ENCODE measurements at places on chromosomes 13 and 19.

DNA sequence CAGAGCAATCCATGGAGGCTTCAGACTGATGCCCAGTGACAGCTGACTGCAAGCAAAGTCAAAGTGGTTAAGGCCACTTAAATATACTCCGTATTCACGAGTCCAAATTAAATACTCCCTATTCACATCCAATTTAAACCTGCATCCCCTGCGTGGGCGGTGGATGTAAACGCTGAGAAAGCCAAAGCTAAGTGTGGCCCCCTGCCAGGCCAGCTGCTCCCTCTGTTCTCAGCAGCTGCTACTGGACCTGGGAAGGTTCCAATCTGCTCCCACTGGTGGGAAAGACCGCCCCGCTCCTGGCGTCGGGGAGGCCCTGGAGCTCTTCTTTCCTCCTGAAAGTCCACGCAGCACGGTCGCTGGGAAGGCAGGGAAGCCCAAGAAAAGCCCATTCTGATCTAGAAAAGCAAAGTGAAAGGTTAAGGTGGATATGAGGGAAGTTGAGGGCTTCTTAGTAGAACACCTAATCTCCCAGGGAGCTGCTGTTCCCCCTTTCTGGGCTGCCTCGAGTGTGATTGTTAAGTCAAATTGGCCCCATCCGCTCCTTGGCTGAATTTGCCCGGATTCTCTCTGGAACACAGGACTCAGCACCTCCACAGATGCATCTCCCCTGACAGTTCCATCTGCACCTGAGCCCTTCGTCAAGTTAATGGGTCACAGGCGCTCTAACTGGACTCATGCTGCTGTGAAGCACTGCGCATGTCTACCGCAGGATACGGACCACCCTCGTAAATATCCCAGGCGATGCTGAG lies 205.5 kb downstream of the USP12 start:
- DNase-seq = no peak

DNA sequence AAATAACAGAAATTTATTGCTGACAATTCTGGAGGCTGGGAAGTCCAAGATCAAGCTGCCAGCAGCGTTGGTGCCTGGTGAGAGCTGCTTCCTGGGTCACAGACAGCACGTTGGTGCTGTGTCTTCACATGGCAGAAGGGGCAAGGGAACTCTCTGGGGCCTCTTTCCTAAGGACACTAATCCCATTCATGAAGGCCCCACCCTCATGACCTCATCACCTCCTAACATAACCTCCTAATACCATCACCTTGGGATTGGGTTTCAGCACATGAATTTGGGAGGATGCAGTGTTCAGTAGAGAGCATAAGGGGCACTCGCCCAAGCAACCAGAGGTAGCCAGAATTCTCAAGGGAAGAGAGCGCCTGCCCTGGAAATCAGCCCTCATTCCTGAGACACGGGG lies 15.7 kb downstream of the TMEM150B start:
- DNase-seq = no peak

GRCh38 chr19:4456843-4457653 lies 546 bp downstream of the UBXN6 start:
- no peak for DNase-seq

- DNase-seq = no peak
These were observed 114.5 kb downstream of the IRS2 start for GRCh38 chr13:109671919-109672318.

DNA sequence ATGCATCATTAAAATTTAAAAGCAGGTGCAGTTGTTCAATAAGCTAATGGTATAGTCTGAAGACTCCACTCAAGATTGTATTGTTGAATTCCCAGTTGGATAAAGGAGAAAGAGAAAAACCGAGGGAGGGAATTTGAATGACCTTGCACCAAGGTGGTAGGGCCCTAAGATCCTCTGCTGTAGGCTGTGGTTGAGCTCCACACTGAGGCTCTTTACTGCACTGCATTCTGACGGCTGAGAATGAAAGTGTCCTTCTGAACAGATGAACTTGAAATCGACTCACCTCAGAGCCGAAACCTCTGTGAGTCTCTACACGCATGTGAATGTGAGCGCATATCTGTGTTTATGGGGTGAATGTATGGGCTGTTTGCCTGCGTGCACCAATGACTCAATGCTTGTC lies 388.9 kb upstream of the DACH1 start:
- DNase-seq = no peak

- DNase-seq = no peak
These were observed 22.7 kb downstream of the VRK3 start for GRCh38 chr19:50002386-50002960.

- DNase-seq = no peak
These were observed 844 bp upstream of the ASPDH start for GRCh38 chr19:50514346-50515167.

GRCh38 chr13:105587786-105588185 lies 947.7 kb downstream of the EFNB2 start:
- no peak for DNase-seq

DNA sequence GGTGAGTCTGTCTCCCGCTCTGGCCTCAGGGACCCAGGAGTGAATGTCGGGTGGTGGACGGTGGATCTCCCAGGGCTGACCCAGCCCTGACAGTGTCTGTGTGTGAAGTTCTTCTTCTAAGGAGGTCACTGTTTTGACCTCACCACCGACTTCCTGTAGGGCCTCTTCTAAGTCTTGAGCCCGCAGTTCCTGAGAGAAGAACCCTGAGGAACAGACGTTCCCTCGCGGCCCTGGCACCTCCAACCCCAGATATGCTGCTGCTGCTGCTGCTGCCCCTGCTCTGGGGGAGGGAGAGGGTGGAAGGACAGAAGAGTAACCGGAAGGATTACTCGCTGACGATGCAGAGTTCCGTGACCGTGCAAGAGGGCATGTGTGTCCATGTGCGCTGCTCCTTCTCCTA lies at the start of gene SIGLEC7:
TSS of gene SIGLEC7 (plus strand) at position 183 of the 400 bp plus-strand sequence. CDS start at position 252, 69 bp downstream.
- no peak for DNase-seq

- no peak for DNase-seq
These were observed at the start of gene FUT1 for GRCh38 chr19:48752496-48753365. TSS of gene FUT1 (minus strand) at chr19:48752641. CDS start at chr19:48751281, 1,360 bp downstream.

DNA sequence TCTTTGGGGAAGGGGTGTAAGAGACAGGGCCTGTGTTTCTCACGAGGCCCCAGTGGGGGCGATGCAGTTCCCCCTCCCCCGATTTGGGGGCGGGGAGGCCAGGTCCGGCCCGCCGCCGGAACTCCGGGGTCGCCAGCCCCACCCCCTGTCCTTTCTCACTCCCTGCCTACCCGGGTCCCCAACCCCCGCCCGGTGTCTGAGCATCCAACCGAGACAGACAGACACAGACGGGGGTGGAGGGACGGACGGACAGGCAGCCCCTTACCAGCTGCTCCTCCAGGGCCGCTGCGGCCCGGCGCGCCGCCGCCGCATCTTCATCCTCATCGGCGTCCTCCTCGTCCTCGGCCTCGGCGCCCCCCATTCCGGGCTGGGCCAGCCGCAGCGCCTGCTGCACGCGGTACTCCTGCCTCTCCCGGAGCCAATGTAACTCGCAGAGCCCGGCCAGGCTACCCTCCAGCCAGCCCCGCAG lies 397 bp downstream of the DACT3 start:
- DNase-seq = no peak

- DNase-seq = no peak
These were observed 436 bp upstream of the BBC3 start for GRCh38 chr19:47231215-47232054.

- no peak for DNase-seq
These were observed 4.2 kb upstream of the ZNF486 start for GRCh38 chr19:20162821-20163220.

- no peak for DNase-seq
These were observed 228.5 kb downstream of the RFC3 start for GRCh38 chr13:34046457-34046856.

DNA sequence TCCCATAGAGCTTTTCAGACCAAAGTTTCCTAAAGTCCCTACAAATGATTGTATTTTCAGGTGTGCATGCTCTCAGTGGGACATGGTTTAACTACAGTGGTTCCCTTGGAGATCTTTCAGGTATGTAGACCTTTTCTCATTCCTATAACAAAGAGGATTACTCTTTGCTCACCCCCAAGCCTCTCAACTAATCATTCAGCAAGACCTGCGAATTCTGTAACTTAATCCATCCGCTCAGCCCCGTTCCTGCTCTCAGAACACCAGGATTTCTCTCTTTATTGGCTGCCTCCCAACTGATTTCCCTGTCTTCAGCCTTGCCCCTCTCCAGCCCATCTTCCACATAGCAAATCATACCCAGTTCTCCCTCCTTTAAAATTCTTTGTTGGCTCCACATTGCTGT lies 253.6 kb downstream of the MTUS2 start:
- DNase-seq = no peak

GRCh38 chr19:22620912-22621311 lies 13.2 kb upstream of the ZNF492 start:
- no peak for DNase-seq

DNA sequence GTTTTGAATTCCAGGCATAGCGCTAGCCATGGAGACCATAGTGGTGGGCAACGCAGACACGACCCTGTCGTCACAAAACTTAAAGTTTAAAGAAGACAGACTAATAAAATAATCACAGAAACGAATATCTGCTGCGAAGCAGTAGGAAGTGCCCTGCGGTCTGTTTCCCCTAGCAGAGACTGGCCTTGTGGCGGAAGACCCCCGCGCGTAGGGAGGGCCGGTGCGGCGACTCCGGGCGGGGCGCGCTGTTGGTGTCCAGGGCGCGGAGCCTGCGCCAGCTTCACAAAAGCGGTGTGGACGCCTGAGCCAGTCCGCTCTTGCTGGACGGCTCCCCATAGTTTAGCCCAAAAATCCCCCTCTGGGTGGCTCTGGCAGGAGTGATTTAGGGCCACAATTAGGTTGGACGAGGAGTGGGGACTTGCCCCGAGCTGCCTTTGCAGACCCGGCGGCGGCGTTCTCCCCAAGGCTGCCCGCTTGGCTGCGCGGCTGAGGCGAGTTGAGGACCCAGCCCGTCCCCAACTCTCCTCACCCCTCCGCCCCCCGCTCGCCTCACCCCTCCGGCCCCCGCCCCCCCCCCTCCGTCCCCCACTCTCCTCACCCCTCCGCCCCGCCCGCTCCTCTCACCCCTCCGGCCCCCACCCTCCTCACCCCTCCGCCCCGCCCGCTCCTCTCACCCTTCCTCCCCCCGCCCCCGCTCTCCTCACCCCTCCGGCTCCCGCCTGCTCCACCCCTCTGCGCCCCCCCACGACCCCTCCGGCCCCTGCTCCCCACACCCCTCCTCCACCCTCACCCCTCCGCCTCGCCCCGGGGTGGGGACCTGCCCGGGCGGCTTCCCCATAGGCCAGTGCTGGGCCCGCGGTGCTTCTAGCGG lies 14.2 kb upstream of the LATS2 start:
- DNase-seq = no peak

GRCh38 chr19:6716610-6716970 lies 3.9 kb downstream of the C3 start:
- DNase-seq = no peak

GRCh38 chr19:45154064-45154827 lies 6.5 kb downstream of the NKPD1 start:
- DNase-seq = no peak

- no peak for DNase-seq
These were observed 85.8 kb downstream of the EPSTI1 start for GRCh38 chr13:42906257-42906656.

DNA sequence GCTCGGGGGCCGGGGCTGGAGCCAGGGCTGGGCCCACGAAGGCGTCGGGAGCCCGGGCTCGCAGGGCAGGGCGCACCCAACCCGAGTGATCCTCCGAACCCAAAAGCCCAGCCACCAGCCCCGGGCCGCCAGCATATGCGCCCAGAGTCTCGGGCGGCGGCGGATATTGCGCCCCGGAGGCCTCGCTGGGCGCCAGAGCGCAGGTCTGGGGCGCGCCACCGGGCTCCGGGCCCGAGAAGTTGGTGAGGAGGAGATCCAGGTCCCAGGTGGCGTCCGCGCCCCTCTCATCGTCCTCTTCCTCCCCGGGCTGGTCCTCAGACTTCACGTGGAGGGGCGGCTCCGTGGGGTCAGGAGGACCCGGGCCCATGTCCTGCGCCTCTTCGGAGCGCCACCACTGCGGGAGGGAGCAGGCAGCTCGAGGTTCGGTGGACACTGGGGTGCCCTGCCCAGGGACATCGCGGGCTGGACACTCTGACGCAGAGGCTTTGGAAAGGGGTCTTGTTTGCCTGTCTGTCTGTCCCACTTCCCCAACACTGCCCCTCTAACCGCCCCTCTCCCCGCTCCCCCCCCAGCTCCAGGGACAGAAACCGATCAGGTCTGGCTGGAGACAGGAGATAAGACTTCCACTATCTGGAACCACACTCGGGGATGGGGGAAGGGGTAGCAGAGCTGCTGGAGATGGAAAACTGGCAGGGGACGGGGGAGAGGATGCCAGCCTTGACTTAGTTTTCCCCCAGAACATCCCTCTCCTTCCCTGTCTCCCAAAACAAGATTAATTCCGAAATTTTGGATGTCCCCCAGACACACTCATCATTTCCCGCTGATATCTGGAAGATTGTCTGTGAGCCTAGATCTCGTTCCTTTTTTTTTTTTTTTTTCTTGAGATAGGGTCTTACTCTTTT lies 1.0 kb downstream of the KLF1 start:
- no peak for DNase-seq

DNA sequence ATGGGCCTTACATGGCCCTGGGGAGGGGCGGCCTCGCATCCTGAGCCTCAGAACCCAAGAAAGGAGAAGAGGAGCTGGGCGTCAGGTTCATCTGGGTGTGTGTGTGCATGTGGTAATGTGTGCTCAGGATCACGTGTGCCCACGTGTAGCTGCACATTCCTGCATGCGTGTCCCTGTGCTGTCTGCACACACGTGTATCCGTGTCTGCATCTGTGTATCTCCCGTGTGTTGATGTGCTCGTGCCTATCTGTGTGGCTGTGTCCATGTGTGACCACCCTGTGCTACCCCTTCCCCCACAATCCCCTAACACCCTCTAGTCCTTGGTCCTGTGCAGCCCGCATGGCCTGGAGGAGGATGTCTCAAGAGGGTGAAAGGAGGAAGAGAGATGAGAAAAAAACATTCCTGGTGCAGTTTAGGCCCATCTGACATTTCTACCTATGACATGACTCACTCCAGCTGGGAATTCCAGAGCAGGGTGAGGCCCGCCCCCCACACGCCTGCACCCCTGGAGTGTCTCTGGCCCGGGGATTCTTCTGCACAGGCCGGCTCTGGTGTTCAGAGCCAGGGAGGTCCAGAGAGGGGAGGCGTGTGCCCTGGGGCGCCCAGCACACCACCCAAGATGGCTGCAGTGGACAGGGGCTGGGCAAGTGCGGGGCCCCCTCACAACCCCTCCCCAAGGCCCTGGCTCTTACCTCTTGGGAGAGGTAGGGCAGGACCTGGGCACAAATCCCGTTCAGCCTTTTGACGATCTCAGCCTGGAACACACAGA lies 7.1 kb downstream of the TLE5 start:
- no peak for DNase-seq

GRCh38 chr13:94700536-94700935 lies 11.8 kb downstream of the SOX21 start:
- no peak for DNase-seq

DNA sequence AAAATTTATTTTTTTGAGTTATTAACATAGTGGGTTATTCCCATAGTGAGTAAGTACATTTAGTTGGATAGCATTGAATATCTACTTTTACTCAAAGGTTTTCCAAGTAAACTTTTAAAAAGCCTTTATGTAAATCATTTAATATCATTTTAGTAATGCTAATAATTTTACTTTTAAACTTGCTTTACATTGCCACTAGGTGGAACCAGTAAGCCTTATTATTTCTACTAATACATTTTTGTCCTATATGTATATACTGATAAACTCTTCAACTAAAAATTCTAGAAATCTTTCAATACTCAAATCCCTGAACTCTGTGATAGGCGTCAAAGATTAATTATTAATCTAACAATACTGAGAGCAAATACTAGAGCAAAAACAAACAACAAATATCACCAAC lies 1709.2 kb upstream of the PCDH20 start:
- no peak for DNase-seq
